ENCODE measurements at places on chromosomes 1 and 21.

- H3K27me3 ChIP-seq, result no peaks in the 10 kb centered on the region
- H3K4me1 ChIP-seq, result peaks cover 8% of the 10 kb centered on the region
- no peak overlapping the region for H3K4me3 ChIP-seq
- H3K27ac ChIP-seq, result no peak overlapping the region
- no peaks in the 10 kb centered on the region for H3K36me3 ChIP-seq
- no peak for DNase-seq
These were observed 207.7 kb downstream of the LYPLAL1 start for GRCh38 chr1:219381396-219381795.

DNA sequence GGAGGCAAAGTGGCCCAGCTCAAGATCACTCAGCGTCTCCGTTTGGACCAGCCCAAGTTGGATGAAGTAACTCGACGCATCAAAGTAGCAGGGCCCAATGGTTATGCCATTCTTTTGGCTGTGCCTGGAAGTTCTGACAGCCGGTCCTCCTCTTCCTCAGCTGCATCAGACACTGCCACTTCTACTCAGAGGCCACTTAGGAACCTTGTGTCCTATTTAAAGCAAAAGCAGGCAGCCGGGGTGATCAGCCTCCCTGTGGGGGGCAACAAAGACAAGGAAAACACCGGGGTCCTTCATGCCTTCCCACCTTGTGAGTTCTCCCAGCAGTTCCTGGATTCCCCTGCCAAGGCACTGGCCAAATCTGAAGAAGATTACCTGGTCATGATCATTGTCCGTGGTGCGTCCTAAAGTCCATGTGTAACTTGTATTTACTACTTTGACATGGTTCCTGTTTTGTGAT lies 2.7 kb downstream of the RBM15 start:
- H3K4me1 ChIP-seq, result peaks cover 22% of the 10 kb centered on the region
- no peak overlapping the region for H3K27ac ChIP-seq
- no peaks in the 10 kb centered on the region for H3K27me3 ChIP-seq
- no peak overlapping the region for H3K4me3 ChIP-seq

DNA sequence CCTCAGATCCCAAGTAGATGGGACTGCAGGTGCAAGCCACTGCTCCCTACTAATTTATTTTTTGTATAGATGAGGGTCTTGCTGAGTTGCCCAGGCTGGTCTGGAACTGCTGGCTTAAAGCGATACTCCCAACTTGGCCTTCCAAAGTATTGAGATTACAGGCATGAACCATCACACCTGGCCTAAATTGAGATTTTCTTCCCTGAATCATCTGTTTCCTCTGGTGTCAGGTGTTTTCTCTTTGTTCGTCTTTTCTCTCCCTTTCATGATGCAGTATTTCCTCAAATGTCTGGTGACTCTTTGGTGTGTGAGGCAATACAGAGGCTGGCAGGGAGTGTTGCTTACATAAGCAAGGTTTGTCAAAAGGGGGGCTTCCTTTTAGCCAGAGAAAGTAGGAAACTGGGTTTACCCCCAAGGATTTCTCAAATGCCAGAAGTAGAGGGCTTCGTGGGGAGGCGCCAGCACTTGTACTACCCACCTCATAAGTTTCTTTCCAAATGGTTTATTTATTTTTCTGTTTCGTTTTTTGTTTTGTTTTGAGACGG lies 27.6 kb downstream of the CLDN14 start:
- H3K27me3 ChIP-seq, result no peaks in the 10 kb centered on the region
- H3K4me3 ChIP-seq, result no peak overlapping the region
- no peaks in the 10 kb centered on the region for H3K4me1 ChIP-seq
- H3K27ac ChIP-seq, result no peak overlapping the region
- no peaks in the 10 kb centered on the region for H3K36me3 ChIP-seq

DNA sequence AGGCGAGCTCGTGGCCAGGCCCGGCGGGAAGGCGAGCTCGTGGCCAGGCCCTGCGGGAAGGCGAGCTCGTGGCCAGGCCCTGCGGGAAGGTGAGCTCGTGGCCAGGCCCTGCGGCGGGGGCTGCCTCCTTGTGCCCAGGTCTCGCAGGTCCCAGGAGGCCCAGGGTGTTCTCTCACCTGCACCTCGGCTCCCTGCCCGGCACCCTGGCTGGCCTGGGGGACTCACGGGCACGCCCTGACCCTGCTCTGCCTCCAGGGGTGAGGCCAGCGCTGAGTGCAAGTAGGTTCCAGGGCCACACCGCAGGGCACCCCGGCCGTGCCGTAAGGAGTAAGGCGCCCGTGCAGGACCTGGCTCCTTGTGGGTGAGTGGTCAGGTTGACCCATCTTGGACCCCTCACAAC lies 4.4 kb downstream of the SDF4 start:
- H3K27ac ChIP-seq, result no peak overlapping the region
- peaks cover 15% of the 10 kb centered on the region for H3K4me1 ChIP-seq
- H3K27me3 ChIP-seq, result no peaks in the 10 kb centered on the region
- no peak for DNase-seq
- H3K36me3 ChIP-seq, result peaks cover 78% of the 10 kb centered on the region

DNA sequence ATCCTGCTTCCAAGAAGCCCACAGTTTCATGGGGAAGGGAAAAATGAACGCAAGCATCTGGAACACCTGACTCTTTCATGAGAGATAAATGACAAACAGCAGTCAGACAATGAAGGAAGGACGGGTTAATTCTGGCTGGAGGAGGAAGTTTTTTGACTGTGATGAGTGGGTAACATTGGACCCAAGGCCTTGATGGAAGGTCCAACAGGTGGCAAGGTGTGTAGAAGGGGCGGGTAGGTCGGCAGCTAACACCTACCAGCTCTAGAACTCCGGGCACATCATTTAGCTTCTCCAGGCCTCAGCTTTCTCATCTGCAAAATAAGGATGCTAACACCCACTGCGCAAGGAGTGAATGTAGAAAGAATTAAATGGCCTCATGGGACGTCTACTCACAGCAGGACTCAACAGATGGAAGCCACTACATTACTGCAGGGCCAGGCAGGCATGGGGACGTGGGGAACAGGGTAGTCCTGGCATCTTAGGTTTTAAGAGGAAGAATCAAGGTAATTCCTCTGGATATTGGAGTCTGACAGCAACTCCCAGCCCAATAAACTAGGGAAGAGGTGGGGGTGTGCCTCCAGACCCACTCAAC lies 12.9 kb downstream of the GLIS1 start:
- no peak overlapping the region for H3K27ac ChIP-seq
- no peak overlapping the region for H3K4me3 ChIP-seq
- no peaks in the 10 kb centered on the region for H3K4me1 ChIP-seq

- no peaks in the 10 kb centered on the region for H3K4me1 ChIP-seq
- no peaks in the 10 kb centered on the region for H3K36me3 ChIP-seq
- H3K27ac ChIP-seq, result no peak overlapping the region
These were observed 18.9 kb upstream of the OR10J5 start for GRCh38 chr1:159554696-159555095.

DNA sequence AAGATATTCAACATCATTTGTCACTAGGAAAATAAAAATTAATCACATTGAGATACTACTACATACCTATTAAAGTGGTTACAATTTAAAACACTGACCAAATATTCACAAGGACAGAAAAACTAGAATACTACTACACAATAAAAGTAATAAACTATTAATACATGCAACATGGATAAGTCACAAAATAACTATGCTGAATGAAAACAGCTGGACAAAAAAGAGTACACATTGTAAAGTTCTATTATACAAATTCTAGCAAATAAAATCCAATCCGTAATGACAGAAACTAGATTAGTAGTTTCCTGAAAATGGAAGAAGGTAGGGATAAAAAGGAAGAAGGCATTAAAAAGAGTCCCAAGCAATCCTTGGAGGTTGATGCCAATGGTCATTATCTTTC lies 348.7 kb upstream of the PTBP2 start:
- peaks cover 35% of the 10 kb centered on the region for H3K4me1 ChIP-seq
- DNase-seq, result no peak
- no peaks in the 10 kb centered on the region for H3K27me3 ChIP-seq
- H3K27ac ChIP-seq, result no peak overlapping the region
- no peaks in the 10 kb centered on the region for H3K36me3 ChIP-seq

DNA sequence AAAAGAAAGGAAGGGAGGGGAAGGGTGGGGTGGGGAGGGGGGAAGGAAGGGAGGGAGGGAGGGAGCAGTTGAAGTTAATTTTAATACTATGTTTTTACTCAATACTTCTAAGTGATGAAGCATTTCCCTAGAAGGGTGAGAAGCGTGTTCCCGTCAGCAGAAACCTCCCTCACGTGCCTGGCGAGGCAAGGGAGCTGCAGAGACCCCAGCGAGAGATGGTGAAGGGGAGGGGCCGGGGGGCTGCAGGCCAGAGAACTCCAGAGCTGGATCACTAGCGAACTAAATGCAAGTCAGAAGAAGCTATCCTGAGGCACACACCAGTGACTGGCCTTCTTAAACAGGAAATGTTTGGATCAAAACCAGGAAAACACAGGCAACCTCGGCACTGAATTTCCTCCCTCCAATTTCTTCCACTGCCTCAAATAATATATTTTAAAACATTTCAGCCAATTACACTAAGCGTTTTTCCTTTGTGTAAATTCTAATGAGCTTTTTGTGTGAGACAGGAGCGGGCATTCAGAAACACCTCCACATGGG lies 18.0 kb downstream of the WDR4 start:
- H3K27ac ChIP-seq, result no peak overlapping the region

DNA sequence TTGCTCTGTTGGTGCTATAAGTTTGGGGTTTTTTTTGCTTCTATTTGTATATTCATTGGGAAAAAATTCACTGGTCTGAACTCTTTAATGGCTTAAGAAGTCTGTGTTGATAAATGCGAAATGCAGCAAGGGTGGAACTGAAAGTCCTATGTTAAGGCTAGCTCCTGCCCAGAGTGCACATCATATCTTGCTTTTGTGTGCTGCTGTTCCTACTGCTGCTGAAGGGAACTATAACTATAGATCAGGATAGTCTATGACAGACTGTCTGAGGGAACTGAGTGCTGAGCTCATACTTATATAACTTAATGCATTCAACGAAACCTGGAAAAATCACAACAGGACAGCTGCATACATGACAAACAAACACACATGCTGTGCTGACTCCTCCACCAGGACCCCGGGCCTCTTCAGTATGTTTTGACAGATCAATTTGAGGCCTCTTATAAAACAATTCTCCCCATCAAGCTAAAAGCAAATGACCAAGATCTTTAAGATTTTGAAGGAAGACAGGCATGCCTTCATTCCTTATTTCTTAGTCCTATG lies 1031.5 kb upstream of the ADGRL2 start:
- H3K36me3 ChIP-seq, result no peaks in the 10 kb centered on the region
- no peak overlapping the region for H3K27ac ChIP-seq
- no peaks in the 10 kb centered on the region for H3K27me3 ChIP-seq
- no peak overlapping the region for H3K4me3 ChIP-seq
- no peaks in the 10 kb centered on the region for H3K4me1 ChIP-seq

- no peaks in the 10 kb centered on the region for H3K36me3 ChIP-seq
- no peaks in the 10 kb centered on the region for H3K4me1 ChIP-seq
- H3K27me3 ChIP-seq, result no peaks in the 10 kb centered on the region
- no peak overlapping the region for H3K27ac ChIP-seq
- H3K4me3 ChIP-seq, result no peak overlapping the region
These were observed 189.0 kb downstream of the NFIA start for GRCh38 chr1:61271412-61271789.

GRCh38 chr1:205739348-205740160 lies 10.4 kb downstream of the NUCKS1 start:
- no peak overlapping the region for H3K4me3 ChIP-seq
- peaks cover 12% of the 10 kb centered on the region for H3K4me1 ChIP-seq
- H3K27me3 ChIP-seq, result no peaks in the 10 kb centered on the region

- H3K27me3 ChIP-seq, result no peaks in the 10 kb centered on the region
- no peak for DNase-seq
- no peaks in the 10 kb centered on the region for H3K36me3 ChIP-seq
- no peak overlapping the region for H3K4me3 ChIP-seq
These were observed 708.1 kb downstream of the MRPL39 start for GRCh38 chr21:24899138-24899537.

DNA sequence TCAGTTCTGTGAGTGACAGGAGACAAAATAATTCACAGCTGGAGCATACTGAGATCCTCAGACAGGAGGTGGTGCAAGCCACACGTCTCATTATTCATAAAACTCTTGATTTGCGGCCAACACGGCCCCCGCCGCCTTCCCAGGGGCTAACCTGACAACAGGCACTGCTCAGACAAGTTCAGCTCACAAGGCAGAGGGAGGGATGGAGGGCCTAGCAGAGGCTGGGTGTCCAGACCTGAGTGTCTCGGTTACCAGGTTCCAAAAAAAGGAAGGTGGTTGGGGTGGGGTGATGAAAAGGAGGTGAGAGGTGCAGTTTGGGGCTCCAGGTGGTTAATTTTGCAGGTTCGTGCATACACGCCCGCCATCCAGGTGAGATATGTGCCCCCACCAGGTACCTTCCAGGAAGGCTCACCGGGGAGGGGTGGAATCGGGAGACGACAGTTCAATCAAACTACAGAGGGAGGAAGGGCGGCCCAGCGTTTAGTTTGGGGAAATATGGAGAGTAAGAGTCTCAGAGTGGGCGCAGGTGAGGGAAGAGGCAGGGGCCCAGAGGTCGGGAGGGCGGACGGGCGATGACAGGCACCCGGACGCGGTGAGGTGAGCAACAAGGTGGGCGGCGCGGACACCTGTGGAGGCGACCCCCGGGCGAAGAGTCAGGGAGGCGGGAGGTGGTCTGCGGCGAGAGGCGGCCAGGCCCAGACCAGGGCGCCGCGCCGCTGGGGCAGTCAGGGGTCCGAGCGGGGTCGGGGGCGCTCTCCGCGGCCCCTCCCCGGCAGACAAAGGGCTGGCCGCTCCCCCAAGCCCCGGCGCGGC lies 629 bp downstream of the CTNNBIP1 start:
- H3K36me3 ChIP-seq, result no peaks in the 10 kb centered on the region
- peak overlapping the region; percentile 81 for H3K4me3 ChIP-seq
- H3K4me1 ChIP-seq, result peaks cover 26% of the 10 kb centered on the region
- no peak for DNase-seq

- peaks cover 23% of the 10 kb centered on the region for H3K4me1 ChIP-seq
- peak; percentile 44 for DNase-seq
- H3K27me3 ChIP-seq, result no peaks in the 10 kb centered on the region
- no peaks in the 10 kb centered on the region for H3K36me3 ChIP-seq
These were observed 205.8 kb upstream of the LYPLAL1 start for GRCh38 chr1:218967836-218968235.

DNA sequence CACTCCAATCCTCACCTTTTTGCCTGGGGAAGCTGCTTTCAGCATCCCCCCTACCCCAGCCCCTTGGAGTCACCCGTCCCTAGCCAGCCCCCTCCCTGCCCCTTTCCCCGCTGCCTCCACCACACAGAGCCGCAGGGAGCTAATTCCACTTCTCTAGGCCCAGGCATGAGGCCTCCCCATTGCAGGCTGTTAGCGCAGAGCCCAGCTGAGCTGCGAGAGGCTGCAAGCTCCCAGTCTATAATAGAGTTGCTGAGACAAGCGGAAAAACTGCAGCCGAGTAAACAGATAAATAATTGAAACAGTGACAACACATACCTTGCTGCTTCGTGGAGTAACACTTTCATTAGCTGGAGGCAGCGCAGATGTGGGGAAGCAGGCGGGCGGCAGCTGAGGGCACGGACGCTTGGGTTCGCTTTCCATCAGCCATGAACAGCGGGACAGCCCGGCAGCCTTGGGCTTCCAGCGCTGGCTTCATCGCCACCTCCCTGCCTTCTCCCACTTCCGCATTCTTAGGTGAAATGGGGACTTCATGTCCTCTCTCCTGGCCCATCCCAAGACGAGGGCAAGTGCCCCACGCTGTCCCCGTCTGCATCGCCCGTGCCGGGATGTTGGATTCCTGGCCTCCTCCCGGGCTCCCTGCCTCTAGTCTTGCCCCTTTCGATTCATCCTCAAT lies 183.3 kb downstream of the IGSF21 start:
- no peaks in the 10 kb centered on the region for H3K36me3 ChIP-seq
- DNase-seq, result no peak
- H3K4me3 ChIP-seq, result no peak overlapping the region
- H3K4me1 ChIP-seq, result no peaks in the 10 kb centered on the region
- H3K27ac ChIP-seq, result no peak overlapping the region

- H3K4me1 ChIP-seq, result peaks cover 87% of the 10 kb centered on the region
- H3K36me3 ChIP-seq, result peaks cover 53% of the 10 kb centered on the region
- H3K27me3 ChIP-seq, result no peaks in the 10 kb centered on the region
- H3K27ac ChIP-seq, result peak overlapping the region; percentile 88
- peak; percentile 93 for DNase-seq
These were observed 17.1 kb downstream of the ARHGEF16 start for GRCh38 chr1:3471356-3472087.

Data from SJSA1 (cell line).